ENCODE measurements at places on chromosomes 3 and 15.
A peak's percentile ranks its signal among the peaks of the same experiment; 100 is the strongest.

- no peak for DNase-seq
Observed at GRCh38 chr3:152120601-152121269, 148.0 kb upstream of the MBNL1 start.

DNA sequence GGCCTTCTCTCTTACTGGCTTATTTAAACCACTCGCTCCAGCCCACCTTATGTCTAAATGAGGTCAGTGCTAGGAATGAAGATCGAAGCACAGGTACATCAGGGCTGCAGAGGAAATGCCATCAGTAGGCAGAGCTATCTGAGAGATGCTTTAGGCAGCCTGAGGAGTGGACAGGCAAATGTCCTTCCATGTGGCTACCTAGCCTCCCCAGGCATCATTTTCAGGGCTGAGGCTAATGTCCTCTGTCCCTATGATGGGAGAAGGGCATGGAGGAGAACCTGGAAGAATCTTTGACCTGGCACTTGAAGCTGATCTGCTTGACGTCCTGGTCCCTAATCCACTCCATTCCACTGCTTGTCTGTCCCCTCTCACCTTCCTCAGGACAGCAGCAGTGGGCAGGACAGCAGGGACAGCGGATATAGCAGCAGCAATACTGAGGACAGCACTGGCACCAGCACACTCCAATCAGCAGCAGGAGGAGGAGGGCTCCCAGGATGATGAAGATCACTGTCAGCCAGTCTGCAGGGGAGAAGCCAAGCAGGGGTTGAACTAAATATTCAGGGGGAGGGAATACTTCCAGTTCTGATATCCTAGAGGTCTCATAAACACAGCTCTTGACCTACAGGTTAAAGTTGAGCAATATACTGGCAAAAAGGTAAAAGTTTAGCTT is 21.0 kb downstream of the ILDR1 start:
- no peak for DNase-seq

DNA sequence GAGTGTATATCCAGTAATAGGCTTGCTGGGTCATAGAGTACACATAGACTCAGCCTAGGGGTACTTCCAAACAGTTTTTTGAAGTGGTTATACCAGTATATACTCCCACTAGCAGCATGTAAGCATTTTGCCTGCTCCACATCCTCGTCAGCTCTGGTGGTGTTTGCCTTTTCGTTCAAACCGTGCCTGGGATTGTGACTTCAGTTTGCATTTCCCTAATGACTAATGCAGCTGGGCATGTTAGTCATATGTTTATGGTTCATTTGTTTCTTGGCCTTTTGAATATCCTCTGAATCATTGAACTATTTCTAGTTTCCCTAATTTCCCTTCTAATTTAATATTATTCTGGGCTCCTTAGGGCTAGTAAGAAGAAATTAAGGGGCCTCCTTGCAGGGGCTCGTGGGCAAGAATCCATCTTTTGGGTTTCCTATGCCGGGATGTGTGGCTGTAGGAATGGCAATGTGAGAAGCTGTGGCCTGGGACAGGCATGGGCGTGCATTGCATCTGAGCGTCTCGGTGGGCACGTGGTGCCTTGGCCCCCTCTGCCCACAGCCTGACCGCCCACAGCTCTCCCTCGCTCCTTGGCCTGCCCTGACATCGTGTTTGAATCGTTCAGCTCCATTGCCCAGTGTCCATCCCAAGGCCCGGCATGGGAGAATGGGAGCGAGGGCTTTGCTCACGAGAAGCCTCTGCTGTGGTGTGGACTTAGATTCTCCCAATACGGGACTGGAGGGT is 26.4 kb downstream of the FAH start:
- peak; percentile 83 for DNase-seq

DNA sequence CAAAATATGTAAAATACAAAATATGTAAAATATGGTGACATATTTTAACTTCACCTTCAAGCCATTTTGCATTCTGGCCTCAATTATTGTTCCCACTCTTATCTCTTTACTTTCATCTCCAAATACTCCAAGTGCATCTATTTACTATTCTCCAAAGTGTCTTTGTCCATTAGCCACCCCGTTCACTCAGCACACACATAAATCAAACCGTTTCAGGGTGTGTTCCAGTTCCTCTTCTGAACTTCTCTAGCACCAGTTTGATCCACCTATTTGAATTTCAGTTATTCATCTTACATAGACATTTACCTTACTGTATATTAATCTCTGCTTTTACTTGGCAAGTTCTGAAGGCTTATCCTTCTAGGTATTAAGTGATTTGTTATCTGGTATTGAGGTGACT is 45.1 kb downstream of the SGO1 start:
- no peak for DNase-seq

- no peak for DNase-seq
Observed at GRCh38 chr3:128424508-128425069, 42.1 kb downstream of the DNAJB8 start.

GRCh38 chr3:64215103-64215502 is 10.2 kb downstream of the PRICKLE2 start:
- DNase-seq: no peak

DNA sequence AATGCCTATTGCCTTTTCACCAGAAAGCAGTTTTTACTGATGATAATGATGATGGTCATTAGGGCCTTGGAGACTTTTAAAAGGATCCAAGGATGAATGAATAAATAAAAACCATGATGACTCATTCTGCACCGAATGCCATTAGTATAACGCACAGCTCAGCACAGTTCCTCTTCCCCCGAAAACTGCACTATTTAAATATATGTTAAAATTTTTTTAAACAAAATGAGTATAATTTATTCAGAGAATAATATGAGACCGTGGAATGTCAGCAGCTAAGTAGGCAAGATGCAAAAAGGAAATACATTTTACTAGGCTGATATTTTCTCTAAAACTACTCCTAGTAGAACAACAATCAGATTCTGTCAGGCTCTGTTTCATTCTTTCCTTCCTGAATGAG is 83.4 kb upstream of the NANOGP8 start:
- no peak for DNase-seq

- no peak for DNase-seq
Observed at GRCh38 chr3:49654955-49655556, 19.1 kb upstream of the APEH start.

DNA sequence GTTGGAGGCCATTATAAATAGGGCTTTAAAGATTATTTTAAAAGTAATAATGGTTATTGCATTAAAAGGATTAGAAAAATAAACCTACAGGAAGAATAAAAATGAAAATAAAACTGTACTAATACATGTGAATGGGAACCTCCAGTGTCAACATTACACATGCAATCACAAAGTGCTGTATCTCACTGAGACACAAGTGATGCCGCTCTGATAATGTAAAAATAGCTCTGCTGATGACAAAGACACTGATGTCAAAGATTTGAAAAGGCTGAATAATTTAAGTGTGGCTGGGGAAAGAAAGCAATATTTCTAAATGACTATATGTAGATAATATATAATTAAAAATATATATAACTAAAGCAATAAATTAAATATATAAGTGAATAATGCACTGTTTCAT is 129.1 kb upstream of the RAP2B start:
- DNase-seq: no peak

DNA sequence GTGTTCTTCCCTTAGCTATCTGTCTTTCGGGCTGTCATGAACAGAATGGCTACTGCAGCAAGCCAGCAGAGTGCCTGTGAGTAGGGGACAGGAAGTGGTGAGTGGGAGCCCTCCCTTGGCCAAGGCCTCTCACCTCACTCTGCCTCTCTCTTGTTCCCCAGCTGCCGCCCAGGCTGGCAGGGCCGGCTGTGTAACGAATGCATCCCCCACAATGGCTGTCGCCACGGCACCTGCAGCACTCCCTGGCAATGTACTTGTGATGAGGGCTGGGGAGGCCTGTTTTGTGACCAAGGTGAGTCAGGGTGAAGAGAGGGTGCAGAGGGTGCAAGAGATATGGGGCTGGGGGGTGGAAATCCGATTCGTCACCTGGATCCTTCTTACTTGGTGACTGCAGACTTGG is 3.0 kb downstream of the DLL4 start:
- no peak for DNase-seq

DNA sequence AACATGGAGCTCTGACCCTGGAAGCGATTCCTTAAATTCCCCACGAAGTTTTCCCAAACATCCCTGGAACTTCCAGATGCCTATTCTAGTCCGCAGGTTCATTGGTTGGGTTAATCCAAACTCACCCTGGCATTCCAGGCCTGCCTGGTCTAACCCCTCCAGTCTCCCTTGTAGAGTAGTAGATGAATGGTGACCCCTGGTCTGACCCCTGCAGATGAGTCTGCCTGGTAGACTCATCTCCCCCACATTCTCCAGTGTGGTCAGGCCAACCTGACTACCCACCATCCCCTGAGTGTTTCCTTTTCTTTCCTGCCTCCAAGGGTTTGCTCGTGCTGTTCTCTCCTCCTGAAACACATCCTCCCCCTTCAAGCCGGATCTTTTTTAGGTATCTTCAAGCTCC is 10.8 kb upstream of the HRH1 start:
- DNase-seq: no peak

DNA sequence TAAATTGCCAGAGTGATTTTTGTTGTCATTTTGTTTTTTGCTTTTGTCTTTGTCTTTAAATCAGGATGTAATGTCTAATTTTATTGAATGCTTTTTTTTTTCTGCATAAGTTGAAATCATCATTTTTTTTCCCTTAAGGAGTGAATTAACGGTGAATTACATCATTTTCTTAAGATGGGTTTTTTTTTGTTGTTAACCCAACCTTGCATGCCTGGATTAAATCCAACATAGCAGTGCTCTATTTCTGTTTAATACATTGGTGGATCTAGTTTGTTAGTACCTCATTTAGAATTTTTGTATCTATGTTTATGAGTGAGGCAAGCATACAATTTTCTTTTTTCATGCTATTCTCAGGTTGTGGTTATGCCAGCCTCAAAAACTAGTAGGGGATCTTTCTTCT is 186.4 kb upstream of the TMC3 start:
- no peak for DNase-seq

- DNase-seq: peak; percentile 64
Observed at GRCh38 chr15:85024509-85025336, 43.1 kb downstream of the PDE8A start.

DNA sequence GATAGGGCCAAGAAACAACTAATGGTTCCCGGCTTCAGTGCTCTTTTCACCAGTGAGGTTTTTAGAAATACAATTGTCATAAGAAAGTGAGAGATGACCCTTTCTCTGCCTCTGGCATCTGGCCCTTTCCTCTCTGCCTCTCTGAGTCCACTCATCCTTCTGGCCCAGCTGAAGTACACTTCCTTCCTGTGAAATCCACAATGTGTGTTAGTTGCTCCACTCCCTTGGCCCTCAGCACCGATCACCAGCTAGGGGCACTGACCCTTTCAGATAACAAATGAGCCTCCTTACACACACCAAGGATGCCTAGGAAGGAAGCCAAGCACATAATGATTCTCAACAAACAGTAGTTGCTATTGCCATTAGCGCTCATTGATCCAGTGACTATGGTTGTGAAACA is 2.9 kb upstream of the CAV3 start:
- no peak for DNase-seq

- no peak for DNase-seq
Observed at GRCh38 chr3:27224197-27224596, 145.0 kb downstream of the NEK10 start.

DNA sequence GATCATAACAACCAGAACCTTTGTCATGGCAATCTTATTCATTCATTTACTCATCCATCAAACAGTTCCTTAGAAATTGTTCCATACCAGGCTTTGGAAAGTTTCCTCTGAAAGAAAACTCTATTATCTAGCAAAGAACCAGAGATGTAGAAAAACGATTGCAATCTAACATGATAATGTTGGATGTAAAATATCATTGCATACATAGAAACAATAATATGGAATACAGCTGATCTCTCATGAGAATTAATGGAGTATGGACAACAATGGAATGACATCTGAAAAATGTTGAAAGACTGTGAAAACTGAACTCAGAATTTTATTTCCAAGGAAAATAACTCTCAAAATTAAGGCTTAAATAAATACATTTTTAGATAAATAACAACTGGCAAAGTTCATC is 665.4 kb downstream of the NLGN1 start:
- DNase-seq: no peak

- DNase-seq: no peak
Observed at GRCh38 chr3:114235431-114235830, 1.9 kb downstream of the ZNF80 start.

DNA sequence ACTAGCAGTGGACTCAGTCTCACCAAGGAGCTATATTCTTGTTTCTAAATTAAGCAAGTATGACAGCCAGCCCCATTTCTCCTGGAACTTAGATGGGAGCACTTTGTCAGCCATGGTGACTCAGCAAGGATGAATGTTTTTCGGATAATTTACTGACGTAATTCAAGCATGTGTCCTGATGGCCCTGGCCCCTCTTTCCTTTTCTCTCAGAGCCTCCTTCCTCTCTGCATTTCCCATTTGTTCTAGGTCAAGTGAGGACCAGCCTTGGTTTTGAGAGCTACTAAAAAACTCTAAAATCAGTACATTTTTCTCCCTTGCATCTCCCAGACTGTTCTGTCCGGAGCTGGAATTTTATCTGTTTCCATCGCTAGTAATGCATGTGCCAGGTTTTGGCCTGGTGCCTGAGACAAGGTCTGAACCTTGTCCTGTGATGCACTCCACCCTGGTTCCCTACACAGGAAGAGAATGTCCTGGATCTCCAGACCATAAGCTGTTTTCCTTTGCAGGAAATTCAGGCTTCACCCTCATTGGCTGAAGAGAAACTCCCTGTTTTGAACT is 256.6 kb upstream of the ROPN1 start:
- DNase-seq: no peak

DNA sequence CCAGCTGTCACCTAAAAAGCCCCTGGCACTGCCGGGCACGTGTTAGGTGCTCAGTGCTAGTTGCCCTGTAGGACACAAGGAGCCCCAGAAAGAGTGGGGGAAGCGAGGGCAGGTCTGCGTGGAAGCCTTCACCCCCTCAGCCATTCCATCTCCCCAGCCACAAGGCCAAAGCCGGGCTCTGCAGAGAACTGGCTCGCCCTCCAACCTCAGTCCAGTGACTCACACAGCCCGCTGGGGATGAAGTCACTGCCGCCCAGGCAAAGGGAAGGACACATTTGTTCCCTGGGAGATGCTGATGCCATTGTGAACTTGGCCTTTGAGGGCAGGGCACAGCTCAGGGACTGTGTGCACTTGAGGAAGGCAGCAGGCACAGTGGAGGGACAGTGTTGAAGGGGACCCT is 48.1 kb downstream of the IQSEC1 start:
- no peak for DNase-seq

GRCh38 chr3:75171630-75172230 is 492.4 kb upstream of the FRG2C start:
- no peak for DNase-seq

DNA sequence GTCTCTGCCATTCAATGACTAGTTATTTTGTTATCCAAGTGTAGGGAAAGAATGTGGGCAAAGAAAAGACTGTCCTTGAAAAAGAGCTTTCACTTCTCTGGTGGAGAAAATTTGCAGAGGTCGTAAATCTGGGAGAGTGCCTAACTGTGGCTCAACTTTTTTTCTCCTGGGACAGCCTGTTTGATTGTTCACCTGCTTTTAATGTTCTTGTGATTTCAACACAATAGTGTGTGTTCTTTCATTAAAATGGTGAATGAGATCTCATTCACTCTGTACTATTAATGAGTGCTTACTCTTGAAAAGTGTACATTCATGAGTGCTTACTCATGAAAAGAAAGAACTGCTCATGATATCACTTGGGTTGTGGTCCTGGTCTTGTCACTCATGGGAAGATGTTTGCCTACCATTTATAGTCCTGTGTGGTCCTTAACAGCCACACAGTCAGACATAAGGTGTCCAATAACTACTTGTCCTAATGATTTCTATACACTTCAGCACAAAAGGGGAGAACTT is 567.3 kb downstream of the GRM7 start:
- DNase-seq: no peak
